ENCODE measurements at places on chromosomes 7 and 10.

GRCh38 chr7:7212612-7213011 is 30.3 kb downstream of the C1GALT1 start:
- no peaks in the 10 kb centered on the region for H3K4me1 ChIP-seq
- H3K36me3 ChIP-seq, result no peaks in the 10 kb centered on the region
- no peak overlapping the region for H3K27ac ChIP-seq
- DNase-seq, result no peak

DNA sequence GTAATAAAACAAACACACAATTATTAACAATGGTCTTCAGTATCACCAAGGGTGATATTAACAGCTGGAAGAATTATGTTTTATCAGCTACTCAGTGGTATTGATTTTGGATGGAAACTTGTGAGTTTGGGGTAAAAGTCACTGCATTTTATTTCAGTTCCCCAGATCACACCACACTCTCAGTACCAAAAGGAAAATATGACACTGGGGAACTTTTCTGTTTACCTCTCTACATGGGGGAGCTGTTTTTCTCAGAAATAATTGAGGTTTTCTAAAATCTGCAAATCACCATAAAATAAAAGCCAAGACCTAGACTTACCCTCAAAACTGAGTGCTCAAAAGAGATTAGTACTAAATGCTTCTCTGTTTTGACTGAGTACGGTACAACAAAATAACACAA is 98.6 kb upstream of the FEZF1 start:
- no peak for DNase-seq
- H3K4me1 ChIP-seq, result no peaks in the 10 kb centered on the region
- no peak overlapping the region for H3K27ac ChIP-seq
- H3K4me3 ChIP-seq, result no peak overlapping the region
- H3K36me3 ChIP-seq, result no peaks in the 10 kb centered on the region

- H3K4me1 ChIP-seq, result no peaks in the 10 kb centered on the region
- DNase-seq, result peak; percentile 8
- H3K27ac ChIP-seq, result no peak overlapping the region
- H3K36me3 ChIP-seq, result no peaks in the 10 kb centered on the region
Measured at GRCh38 chr7:35003679-35004303, 33.5 kb downstream of the DPY19L1 start.

- no peak for DNase-seq
- no peaks in the 10 kb centered on the region for H3K4me1 ChIP-seq
- H3K4me3 ChIP-seq, result no peak overlapping the region
- H3K36me3 ChIP-seq, result no peaks in the 10 kb centered on the region
Measured at GRCh38 chr10:124060148-124060720, 33.2 kb downstream of the CHST15 start.

DNA sequence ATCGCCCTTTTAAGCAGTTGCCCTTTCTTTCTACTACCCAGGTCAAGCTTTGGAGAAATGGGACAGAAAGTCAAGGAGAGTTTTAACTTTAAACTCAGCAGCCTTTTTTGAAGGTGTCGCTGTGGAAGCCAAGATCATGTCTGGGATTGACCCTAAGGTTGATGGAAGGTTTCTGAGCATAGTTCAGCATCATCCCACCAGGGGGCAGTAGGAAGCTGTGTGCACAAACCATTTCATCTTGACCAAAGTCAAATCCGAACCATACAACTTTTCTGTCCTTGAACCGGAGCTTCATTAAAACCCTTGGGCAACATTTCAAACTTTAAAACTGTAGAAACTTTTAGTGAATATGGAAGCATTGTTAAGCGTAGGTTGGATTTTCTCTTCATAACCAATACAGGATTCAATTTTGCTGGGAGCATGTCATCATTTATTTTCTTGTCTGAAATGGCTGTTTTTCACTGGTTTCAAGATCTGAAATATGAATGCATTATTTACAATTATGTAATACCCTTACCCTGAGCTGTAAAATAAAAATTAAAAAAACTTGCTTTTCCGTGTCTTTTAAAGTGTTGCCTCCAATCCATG is 214.4 kb upstream of the KIAA1217 start:
- H3K36me3 ChIP-seq, result no peaks in the 10 kb centered on the region
- H3K27me3 ChIP-seq, result no peaks in the 10 kb centered on the region

DNA sequence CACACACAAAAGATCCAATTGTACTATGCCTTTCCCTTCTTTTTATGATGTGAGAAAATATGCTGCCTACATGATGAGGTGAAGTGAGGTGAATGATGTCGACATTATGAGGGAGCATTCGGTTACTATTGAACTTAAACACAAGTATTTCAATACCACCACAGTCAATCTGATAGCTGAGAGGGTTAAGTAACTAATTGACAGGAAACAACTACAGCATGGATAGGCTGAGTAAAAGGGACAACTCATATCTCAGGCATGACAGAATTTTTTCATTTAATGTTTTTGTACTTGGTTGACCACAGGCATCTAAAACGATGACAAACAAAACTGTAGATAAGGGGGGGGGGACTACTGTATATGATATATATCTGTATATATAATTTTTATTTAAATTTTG is 488.9 kb downstream of the SH2D4B start:
- H3K27me3 ChIP-seq, result no peaks in the 10 kb centered on the region
- no peaks in the 10 kb centered on the region for H3K36me3 ChIP-seq
- DNase-seq, result no peak
- H3K4me1 ChIP-seq, result no peaks in the 10 kb centered on the region

- no peaks in the 10 kb centered on the region for H3K27me3 ChIP-seq
- H3K27ac ChIP-seq, result no peak overlapping the region
- no peaks in the 10 kb centered on the region for H3K4me1 ChIP-seq
- no peaks in the 10 kb centered on the region for H3K36me3 ChIP-seq
- no peak for DNase-seq
- no peak overlapping the region for H3K4me3 ChIP-seq
Measured at GRCh38 chr7:154918266-154918665, 84.7 kb downstream of the PAXIP1 start.

DNA sequence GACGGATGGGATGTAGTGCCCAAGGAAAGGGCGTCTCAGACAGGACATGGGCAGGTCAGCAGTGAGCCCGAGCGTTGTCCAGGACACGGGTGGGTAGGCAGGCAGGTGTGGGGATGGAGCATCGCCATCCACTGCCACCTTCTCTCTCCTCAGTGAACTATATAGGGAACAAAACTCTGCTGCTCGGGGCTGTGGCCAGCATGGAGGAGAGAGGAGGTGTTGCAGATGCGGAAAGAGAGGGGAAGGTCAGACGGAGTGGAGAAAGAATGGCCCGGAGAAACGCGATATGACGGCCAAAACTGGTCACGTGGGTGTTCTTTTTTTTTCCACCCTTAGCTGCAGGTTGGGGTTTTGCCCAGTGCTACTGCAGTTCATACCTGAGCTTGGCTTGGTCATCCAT is 71.2 kb downstream of the GRID1 start:
- no peak for DNase-seq
- H3K27me3 ChIP-seq, result no peaks in the 10 kb centered on the region
- no peaks in the 10 kb centered on the region for H3K4me1 ChIP-seq
- H3K4me3 ChIP-seq, result no peak overlapping the region

DNA sequence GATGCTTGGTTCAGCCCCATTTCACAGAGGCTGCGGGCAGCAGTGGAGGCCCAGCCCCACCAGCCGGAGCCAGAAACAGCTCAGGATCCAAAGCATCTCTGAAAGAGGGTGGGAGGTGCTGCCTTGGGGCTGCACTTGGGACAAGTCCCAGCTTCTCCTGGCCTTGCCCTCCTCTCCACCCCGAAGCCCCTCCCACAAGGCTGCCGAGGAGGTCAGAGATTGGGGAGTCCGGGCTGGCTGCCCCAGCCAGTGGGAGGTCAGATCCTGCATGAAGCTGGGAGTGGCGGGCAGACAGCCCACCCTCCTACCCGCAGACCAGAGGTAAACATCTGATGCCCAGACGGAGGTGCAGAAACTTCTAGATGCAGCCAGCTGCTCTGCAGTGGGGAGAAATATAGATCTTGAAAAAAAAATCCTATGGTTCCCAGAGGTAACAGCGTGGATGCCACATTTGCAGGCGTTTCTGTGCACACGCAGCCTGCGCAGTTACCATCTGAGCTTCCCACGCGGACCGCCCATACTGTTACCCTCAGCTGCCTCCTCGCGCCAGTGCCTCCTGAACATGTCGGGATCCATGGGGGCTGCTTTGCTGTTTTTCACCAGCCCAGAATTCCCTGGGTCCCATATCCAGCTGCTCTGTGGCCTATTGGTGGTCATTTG is 36.9 kb upstream of the GNA12 start:
- no peaks in the 10 kb centered on the region for H3K27me3 ChIP-seq
- DNase-seq, result no peak
- no peak overlapping the region for H3K27ac ChIP-seq
- no peaks in the 10 kb centered on the region for H3K4me1 ChIP-seq
- H3K36me3 ChIP-seq, result no peaks in the 10 kb centered on the region

DNA sequence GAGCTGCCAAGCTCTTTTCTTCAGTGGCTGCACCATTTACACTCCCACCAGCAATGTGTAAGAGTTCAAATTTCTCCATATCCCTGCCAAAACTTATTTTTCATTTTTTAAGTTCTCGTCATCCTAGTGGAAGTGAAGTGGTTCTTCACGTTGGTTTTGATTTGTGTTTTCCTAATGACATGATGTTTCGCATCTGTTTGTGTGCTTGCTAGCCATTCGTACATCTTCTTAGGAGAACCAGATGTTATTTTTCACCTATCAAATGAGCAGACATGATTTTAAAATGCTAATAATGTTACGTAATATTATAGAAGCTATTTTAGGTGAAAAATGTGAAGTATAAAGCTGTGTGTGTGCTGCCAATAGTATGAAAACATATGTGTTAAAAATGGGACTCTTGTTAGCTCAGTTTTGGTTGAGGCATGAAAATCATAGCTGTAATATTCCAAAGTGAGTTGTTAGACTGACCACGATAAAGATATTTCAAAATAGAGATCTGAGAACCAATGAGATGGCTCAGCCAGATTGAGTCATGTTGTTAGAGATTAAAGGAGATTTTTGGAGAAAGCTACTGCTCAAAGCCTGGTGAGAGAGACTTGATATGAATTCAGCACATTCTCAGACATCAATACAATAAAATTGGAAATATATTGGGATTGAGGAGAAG is 25.9 kb upstream of the GALNT11 start:
- H3K27ac ChIP-seq, result no peak overlapping the region
- H3K4me1 ChIP-seq, result no peaks in the 10 kb centered on the region
- no peak overlapping the region for H3K4me3 ChIP-seq

- H3K27me3 ChIP-seq, result no peaks in the 10 kb centered on the region
- H3K4me3 ChIP-seq, result no peak overlapping the region
- no peak overlapping the region for H3K27ac ChIP-seq
- H3K36me3 ChIP-seq, result no peaks in the 10 kb centered on the region
- DNase-seq, result no peak
Measured at GRCh38 chr7:34107276-34107675, 201.9 kb downstream of the BMPER start.

GRCh38 chr10:30151581-30152389 is 92.4 kb upstream of the JCAD start:
- no peaks in the 10 kb centered on the region for H3K27me3 ChIP-seq
- no peak overlapping the region for H3K4me3 ChIP-seq
- no peaks in the 10 kb centered on the region for H3K4me1 ChIP-seq
- H3K27ac ChIP-seq, result no peak overlapping the region
- no peak for DNase-seq

DNA sequence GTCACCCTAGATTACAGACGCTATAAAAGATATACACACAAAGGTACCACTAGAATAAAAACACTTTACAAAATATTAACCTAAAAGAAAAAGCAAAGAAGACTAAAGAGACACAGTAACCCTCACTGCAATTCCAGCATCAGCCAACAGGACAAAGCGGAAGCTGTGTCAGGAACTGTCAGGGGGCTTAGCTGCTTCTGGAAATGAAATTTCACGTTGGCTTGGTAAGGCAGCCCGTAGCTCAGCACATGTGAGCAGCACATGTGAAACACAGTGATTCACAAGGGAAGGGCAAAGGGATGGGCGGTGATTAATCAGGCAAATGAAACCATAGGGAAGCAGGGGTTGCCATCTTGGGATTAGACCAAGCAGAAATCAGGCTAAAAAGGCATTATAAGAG is 195.4 kb downstream of the MGMT start:
- no peaks in the 10 kb centered on the region for H3K4me1 ChIP-seq
- no peak overlapping the region for H3K27ac ChIP-seq
- H3K4me3 ChIP-seq, result no peak overlapping the region
- no peak for DNase-seq

GRCh38 chr7:152667958-152668357 is 8.0 kb downstream of the XRCC2 start:
- H3K36me3 ChIP-seq, result no peaks in the 10 kb centered on the region
- H3K4me3 ChIP-seq, result no peak overlapping the region
- no peaks in the 10 kb centered on the region for H3K4me1 ChIP-seq
- DNase-seq, result no peak

GRCh38 chr7:20267482-20267881 is 50.3 kb upstream of the MACC1 start:
- no peak for DNase-seq
- H3K4me3 ChIP-seq, result no peak overlapping the region
- no peaks in the 10 kb centered on the region for H3K36me3 ChIP-seq
- H3K27me3 ChIP-seq, result no peaks in the 10 kb centered on the region
- H3K27ac ChIP-seq, result no peak overlapping the region
- H3K4me1 ChIP-seq, result no peaks in the 10 kb centered on the region

DNA sequence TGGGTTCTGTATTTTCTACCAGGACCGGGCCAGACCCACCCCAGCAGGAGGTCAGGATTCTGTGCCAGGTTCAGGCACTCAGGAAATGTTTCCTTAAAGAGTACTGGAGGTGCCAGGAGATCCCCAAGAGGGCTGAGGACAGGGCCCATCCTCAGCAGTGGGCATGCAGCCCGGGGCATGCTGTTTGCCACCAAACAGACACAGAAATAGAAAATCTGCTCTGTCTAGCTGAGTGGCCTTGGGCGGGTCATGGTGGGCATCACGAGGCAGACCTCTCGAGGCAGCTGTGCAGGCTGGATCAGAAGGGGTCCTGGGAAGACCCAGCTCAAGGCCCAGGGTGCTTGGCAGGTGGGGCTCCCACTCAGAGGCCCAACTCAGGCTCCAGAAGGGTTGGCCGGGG is 105.0 kb downstream of the FAM53B start:
- H3K4me1 ChIP-seq, result no peaks in the 10 kb centered on the region
- DNase-seq, result no peak
- no peak overlapping the region for H3K27ac ChIP-seq

GRCh38 chr10:130795819-130796218 is 515.7 kb downstream of the TCERG1L start:
- no peak overlapping the region for H3K4me3 ChIP-seq
- no peak for DNase-seq
- peaks cover 2% of the 10 kb centered on the region for H3K27me3 ChIP-seq
- no peaks in the 10 kb centered on the region for H3K4me1 ChIP-seq
- H3K27ac ChIP-seq, result no peak overlapping the region
- H3K36me3 ChIP-seq, result no peaks in the 10 kb centered on the region

GRCh38 chr10:132248455-132249225 is 59.1 kb downstream of the STK32C start:
- no peaks in the 10 kb centered on the region for H3K27me3 ChIP-seq
- no peaks in the 10 kb centered on the region for H3K4me1 ChIP-seq
- H3K36me3 ChIP-seq, result no peaks in the 10 kb centered on the region
- H3K27ac ChIP-seq, result no peak overlapping the region

GRCh38 chr10:110273474-110273873 is 31.2 kb downstream of the SMNDC1 start:
- DNase-seq, result peak; percentile 20
- no peaks in the 10 kb centered on the region for H3K27me3 ChIP-seq
- H3K4me1 ChIP-seq, result no peaks in the 10 kb centered on the region
- H3K27ac ChIP-seq, result no peak overlapping the region
- no peaks in the 10 kb centered on the region for H3K36me3 ChIP-seq

- no peak overlapping the region for H3K4me3 ChIP-seq
- no peaks in the 10 kb centered on the region for H3K27me3 ChIP-seq
- DNase-seq, result no peak
- no peaks in the 10 kb centered on the region for H3K4me1 ChIP-seq
- H3K27ac ChIP-seq, result no peak overlapping the region
Measured at GRCh38 chr7:116135306-116135705, 75.0 kb upstream of the TES start.
